ENCODE measurements at places on chromosomes 12 and 14. TPM values are rescaled to one million over a fixed set of nuclear protein-coding genes. Genes with fewer than 3 reads are reported as not detected.
A peak's percentile ranks its signal among the peaks of the same experiment; 100 is the strongest.

The KLRD1 gene
- 13.3 TPM for total RNA-seq

The POTEM gene
- total RNA-seq, result not detected

The NOS1 gene
- total RNA-seq, result 4.9 TPM

The STRAP gene
- total RNA-seq, result 68.3 TPM

The PTPN6 gene
- total RNA-seq, result 154 TPM

The CLEC14A gene
- 87.6 TPM for total RNA-seq

The KRT6C gene
- not detected for total RNA-seq

The CMKLR1 gene
- 29.1 TPM for total RNA-seq

The PTGR2 gene
- total RNA-seq, result 12.9 TPM

The PLEK2 gene
- total RNA-seq, result 2.5 TPM

The LALBA gene
- total RNA-seq, result not detected

The RGS6 gene
- total RNA-seq, result 2.6 TPM

The MYH6 gene
- total RNA-seq, result 3.4 TPM

The FLVCR2 gene
- 28.6 TPM for total RNA-seq

The ALKBH1 gene
- total RNA-seq, result 11.6 TPM

The ACACB gene
- total RNA-seq, result 35.2 TPM

DNA sequence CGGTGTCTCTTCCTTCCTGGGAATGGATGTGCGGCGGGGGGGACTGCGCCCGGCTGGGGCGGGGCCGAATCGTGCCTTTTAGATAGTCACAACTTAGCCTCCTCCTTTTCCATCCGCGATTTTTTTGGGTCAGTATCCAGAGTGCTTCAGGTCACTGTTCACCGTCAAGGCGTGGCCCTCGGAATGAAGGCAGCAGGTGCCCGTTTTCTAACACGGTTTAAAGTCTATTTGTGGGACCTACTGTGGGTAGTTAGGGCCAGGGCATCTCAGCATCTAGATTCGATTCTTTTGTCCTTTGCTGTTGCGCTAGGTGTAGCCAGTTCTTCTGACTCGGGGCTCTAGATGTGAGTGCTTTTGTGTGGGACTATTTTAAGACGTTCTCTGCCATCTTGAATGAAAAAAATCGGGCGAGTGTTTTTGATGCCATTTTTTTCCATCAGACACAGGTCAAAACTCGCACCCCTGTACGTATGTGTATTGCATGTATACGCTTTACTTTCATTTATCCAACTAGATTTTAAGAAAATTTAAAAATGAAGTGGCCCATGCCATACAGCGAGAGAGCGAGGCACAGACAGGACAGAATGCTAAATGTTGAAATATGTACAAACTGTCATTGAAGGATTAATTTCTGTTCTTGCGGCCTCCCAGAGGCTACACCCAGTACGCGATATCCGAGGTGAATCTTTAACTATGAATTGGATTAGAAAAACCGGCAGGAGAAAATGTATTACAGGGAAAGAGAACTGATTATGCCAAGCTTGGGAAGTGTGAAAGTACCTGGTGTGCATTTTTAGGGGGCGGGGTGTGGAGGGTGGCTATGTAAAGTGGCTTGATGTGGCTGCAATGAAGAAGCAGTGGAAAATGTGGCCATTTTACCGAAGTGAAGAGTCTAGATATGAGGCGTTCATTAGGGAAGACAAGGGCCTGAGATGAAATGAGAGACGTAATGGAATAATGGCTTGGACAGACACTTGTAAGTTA lies 835 bp downstream of the VEZT start:
- DNase-seq, result no peak

DNA sequence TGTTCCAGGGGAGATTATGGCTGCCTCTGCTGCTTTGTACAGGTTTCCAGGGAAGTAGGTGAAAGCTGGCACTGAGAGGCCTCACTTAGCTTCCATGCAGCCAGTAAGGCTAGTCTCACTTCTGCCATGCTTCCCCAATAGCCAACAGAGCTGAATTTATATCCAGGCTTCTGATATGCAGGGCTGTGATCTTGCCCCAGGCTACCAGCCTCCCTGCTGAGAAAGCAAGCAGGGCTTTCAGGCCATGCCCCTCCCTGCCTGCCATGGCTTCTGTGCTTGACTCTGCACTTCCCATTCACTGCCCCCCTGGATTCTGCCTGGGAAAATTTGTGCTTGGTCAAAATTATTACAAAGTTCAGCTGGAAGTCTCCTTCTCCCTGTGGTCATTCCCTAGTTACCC lies 302.1 kb upstream of the FBXO33 start:
- no peak for DNase-seq

DNA sequence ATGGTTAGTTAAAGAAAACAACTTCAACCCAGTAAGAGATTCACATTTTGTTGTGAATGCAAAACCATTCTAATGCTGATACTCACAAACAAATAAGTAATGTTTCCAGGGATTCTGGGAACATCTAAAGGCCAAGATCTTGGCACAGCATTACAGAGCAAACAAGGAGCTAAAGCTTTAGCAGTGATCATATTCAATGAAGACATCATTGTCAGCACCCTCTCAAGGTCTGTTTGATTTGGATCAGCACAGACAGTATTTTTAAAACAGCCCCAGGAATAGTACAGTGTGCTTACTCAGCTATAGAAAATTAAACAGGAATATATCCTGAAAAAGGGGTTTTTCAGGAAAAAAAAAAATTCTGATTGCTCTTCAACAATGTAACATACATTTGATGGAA lies 71.4 kb downstream of the TMEM260 start:
- no peak for DNase-seq

DNA sequence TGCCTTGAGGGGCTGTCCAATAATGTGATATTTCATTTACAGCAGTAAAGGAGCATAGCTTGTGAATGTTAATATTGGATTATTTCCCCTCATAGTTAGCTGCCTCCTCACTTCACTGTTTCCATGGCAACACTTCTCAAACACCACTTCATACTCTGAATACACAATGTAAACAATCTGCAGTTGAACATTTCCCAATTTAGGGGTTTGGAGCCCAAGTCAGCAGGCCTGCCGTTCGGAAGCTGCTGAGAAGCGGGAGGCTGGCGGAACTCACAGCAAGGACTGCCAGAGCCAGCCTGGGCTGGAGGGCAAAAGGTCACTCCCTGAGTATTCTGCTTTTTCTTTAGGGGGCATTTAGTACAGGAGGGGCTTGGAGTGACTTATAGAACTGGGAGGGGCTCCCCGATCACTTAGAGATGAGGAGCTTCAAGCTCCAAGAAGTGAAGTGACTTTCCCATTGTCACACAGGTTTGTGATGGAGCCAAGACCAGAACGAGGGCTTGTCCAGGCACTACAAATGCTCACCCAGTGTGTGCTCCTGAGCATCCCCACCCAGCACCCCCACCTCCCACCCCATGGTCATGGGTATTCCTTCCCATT lies 12.1 kb upstream of the SLC24A4 start:
- DNase-seq, result no peak

DNA sequence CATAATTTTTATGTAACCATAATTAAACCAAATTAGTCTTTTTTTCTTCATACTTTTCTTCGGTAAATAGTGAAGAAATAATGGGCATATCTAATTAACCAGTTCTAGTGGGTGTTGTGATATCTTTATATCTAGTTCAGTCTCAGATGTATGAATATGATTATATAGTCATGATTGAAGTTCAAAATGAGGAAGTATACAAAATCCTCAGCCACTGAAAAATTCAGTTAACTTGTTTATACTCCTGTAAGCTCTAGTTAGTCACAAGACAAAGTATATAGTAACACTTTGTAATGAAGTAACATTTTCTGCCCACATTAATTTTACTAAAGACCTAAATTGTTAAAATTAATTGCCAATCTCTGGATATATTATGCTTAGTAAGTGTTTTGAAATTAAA lies 46.5 kb downstream of the CAND1 start:
- DNase-seq, result no peak

- no peak for DNase-seq
Measured at GRCh38 chr14:84493779-84494178, 1036.2 kb upstream of the FLRT2 start.

DNA sequence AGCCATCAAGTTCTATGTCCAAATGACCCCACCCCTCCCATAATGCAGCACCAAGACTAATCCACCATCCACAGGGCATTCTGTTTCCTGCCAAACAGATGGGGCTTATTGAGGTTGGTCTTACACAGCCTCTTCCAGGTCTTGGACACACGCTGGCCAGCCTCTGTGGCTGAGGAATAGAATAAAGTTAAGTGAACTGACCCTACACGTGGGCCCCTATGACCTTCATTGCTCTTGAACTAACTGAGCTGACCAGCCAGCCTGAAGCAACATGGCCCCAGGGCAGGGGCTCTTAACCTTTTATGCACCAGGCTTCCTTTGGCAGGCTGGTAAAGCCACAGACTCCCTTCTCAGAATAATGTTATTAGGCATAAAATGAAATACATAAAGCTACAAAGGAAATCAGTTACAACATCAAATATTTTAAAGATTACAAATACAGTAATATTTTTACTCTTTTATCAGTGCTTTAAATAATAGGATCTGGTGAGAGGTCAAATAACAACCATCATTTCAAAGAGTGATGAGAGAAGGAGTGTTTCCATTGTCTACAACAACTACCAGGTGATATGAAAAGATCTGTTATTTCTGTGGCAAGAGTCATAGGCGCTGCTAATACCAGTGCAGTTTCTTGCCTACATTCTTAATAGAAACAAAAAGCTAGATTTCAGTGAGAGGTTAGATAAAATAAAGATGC lies 192.9 kb upstream of the NUDT4 start:
- no peak for DNase-seq

- no peak for DNase-seq
Measured at GRCh38 chr12:77387214-77387613, 321.8 kb upstream of the E2F7 start.

DNA sequence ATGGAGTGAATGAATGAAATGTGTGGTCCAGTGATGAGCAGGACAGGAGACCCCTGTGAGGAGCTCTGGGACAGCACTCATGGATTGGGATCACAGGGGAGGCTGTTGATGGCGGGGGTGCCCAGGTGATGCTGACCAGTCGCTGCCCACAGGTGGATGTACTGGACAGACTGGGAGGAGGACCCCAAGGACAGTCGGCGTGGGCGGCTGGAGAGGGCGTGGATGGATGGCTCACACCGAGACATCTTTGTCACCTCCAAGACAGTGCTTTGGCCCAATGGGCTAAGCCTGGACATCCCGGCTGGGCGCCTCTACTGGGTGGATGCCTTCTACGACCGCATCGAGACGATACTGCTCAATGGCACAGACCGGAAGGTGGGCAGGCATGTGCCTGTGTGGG lies 13.3 kb upstream of the LRP1-AS start:
- DNase-seq, result no peak

- no peak for DNase-seq
Measured at GRCh38 chr12:16763901-16764300, 157.9 kb upstream of the LMO3 start.

GRCh38 chr12:49903700-49904423 lies at the start of gene FAIM2:
Gene FAIM2 (minus strand): TSS chr12:49903900. CDS start chr12:49903792, 108 bp downstream.
- DNase-seq, result peak; percentile 77

GRCh38 chr14:54574528-54574927 lies 7.6 kb downstream of the SAMD4A start:
- no peak for DNase-seq

DNA sequence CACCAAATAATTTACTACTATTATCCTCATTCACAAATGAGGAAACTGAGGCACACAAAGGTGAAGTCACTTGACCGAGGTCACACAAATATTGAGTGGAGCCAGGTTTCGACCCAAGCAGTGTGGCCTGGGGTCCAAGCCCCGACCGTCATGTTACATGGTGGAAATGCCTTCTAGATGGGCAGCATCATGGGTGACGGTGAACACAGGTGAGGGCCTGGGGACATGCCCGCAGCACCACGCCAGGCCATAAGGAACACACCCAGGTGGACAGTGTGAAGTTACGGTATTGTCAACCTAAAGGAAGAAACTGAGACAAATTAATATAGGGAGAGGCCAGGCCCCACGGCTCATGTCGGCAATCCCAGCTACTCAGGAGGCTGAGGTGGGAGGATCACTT lies 35.3 kb upstream of the DYNC1H1 start:
- no peak for DNase-seq

DNA sequence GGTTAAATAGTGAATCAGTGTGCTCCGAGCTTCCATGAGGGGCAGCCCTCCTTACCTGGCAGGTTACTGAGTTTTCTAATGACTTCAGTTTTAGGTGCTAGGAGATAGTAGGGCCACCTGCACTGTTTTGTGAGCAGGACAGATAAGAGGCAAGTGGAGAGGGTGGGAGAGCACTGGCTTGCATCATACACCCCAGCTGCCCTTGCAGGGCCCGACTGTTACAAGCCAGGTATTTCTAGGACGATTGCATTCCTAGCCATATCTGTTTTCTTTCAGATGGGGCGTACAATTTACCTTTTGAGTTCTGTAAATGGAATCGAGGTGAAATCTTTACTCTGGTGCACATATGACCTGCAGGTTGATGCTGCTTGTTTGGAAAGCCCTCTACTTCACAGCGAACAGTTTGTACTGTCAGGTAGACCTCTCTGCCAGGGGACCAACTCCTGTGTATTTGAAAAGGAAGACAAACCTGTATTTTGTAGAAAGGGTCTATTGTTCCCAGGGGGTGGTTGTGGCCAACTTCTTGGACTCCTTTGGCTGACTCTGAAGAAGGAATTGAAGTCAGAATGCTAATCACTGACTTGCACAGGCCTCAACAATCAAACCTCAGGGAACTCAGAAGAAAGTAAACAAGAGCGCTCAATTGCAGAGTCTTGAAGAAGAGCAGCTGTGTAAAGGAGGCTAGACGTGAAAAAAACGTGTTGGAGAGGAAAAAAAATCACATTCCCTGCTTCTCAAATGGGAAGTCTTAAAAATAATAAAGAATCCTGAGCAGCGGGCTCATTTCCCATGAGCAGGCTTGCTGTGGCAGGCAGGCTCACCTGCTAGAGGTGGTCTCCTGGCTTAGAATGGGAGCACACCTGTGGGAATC lies 57.3 kb downstream of the ETV6 start:
- DNase-seq, result no peak

DNA sequence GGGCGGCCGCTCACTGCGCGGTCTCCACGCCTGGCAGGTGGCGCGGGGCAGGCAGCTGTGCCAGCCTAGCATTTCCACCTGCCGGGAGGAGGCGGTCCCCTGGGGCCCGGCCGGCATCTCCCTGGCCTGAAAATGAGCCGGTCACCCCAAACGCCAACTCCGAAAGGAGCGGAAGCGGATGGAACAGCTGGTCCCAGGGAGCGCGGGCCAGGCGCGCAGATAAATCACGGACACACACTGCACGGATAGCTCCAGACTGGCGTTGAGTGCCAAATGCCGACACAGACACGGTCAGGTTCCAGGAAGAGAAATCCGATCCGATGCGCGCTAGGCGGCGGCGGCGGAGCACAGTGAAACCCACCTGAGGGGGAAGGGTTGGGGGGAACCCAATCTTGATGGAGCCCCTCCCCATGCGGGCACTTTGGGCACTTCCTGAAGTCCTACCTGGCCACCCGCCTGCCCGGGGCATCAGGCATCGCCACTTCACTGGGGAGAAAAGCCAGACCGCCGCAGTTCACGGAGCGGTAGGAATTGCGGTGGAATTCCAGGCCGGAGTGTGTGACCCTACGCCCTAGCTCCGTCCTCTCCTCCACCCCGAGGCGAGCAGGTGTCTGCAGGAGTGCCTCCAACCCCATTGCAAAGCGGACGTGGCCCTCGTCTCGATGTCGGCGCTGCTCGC lies 624 bp upstream of the PLEKHD1 start:
- DNase-seq, result peak; percentile 73

GRCh38 chr12:77882709-77883108 lies 52.0 kb downstream of the NAV3 start:
- DNase-seq, result no peak

All from upper lobe of right lung (tissue), 1 donor.